ENCODE measurements at places on chromosomes 4 and X.

- DNase-seq, result no peak
Measured at GRCh38 chrX:136585960-136586359, 53.9 kb downstream of the VGLL1 start.

- no peak for DNase-seq
Measured at GRCh38 chr4:174764105-174764729, 64.8 kb downstream of the GLRA3 start.

DNA sequence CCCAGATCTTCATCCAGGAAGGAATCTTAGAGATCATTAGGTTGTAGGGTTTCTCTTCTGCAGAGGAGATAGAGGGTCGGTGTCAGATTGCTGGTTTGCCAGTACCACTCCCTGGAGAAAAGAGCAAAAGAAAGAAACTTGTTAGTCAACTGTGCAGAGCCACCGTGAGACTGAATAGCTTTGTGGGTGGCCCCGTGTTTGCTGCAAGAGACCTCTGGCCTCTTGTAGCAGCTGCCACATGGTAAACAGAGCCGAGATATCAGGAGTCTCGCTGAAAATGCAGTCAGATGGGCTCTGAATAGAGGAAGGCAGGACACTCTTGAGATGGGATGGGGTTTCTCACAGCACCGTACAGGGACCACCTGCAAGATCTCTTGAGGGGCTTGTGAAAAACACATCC lies 149.7 kb downstream of the PTTG2 start:
- DNase-seq, result no peak

DNA sequence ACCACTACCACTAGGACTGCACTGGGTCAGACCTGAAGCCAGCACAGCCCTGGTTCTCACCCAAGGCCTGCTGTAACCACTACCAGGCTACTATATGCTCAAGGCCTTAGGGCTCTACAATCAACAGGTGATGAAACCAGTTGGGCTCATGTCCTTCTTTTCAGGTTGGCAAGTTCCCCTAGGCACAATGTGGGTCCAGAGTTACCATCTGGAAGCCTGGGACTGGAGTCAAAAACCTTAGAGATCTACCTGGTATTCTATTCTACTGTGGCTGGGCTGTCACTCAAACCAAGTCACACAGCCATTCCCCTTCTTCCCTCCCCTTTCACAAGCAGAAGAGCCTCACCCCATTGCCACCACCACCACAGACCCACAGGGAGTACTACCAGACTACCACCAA lies 175.6 kb downstream of the RELL1 start:
- no peak for DNase-seq

- no peak for DNase-seq
Measured at GRCh38 chrX:25285598-25285997, 269.8 kb upstream of the ARX start.

GRCh38 chr4:7784131-7784870 lies 155.4 kb downstream of the AFAP1 start:
- no peak for DNase-seq

DNA sequence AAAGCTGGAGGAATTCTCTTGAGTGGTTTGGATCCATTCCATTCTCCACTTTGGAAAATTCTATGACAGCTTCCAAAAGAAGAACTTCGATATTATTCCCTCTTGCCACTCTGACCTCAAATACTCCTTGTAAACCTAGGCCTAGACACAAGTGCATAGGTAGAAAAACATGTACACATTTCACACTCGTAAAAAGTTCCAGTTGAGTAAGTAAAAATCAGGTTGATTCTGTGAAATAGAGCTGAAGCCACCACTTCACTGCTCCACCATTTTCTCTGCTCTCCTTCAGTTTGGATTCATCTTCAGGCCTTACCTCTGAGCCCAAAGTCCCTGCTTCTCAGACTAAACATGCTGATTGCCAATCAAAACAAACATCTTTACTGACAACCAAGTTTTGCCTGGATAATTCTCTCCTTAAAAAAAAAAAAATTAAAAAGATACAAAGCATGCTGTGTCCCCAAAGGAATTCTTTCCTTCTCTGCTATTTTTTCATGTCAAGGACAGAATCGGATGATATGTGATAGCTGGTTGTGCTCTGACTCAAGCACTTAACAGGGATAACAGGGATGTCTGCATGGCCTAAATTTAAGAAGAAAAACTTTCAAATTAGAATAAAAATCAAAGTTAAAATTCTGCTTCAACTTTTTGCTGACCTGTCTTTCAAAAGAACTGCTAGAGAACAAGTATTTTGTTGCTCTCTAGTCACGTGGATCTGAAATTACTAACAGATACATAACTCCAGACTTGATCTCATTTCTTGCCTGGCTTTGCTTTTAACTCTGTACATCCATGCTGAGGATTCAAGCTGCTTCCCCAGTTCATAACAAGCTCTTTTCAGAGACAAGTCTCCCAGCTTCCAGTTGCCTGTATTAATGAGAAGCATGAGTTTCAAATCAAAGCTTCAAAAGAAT lies 420.9 kb upstream of the INTU start:
- no peak for DNase-seq

DNA sequence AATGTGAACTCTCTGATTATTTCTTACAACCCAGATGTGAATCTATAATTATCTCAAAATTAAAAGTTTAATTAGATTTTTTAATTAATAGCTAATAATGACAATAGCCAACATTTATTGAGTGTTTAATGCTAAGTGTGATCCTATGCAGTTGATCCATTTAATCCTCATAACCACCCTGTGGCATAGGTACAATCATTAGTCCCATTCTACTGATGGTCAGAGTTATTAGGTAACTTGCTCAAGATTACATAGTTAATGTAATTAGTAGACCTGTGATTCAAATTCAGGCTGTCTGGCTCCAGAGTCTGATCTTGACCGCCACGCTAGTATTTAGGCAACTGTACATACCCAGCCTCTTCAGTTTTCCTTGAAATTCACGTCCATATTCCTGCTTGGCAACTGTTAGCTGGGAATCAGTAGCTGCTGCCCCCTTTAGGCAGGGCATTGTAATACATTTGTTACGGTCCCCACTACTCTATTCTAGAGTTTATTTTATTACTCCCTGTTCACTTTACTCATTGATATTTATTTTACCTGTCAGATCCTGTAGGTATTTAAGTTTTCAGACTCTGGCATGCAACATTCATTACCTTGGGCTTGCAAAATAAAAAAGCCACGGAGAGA lies 20.6 kb upstream of the TEC start:
- no peak for DNase-seq
